ENCODE measurements at places on chromosomes 3 and 15.

GRCh38 chr3:160577556-160578195 is 12.3 kb upstream of the KPNA4 start:
- no peak for DNase-seq

DNA sequence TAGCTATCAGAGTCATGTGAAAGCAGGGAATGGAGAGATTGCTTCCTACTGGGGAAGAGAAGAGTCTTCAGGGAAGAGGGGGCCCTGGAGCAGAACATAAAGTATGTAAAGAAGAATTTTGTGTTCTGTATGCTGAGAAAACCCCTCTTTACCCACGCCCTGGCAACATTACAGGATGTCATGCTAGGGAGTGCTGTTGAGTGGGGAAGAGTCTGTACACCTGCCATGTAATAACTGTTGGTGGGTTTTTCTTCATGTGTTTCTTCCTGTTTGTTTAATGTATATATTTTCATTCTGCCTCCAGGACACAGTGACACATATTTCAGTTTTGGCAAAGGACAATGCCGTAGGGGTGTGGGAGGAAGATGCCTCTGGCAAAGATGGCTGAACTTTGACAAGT is 122.8 kb upstream of the LPP start:
- no peak for DNase-seq

DNA sequence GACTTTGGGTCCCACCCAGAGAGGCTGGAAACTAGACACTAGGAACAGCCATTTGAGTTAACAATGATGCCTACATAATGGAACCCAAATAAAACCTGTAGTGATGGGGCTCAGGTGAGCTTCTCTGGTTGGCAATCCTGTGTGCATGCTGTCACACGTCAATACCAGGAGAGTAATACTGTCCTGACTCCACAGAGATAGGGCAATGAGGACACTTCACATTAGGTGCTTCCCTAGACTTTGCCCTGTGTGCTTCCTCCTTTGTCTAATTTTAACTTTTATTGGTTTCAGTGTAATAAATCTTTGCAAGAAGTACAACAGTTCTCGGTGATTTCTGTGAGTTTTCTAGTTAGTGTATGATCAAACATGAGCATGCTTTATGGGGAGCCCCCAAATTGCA is 281.8 kb upstream of the ARRDC4 start:
- no peak for DNase-seq

DNA sequence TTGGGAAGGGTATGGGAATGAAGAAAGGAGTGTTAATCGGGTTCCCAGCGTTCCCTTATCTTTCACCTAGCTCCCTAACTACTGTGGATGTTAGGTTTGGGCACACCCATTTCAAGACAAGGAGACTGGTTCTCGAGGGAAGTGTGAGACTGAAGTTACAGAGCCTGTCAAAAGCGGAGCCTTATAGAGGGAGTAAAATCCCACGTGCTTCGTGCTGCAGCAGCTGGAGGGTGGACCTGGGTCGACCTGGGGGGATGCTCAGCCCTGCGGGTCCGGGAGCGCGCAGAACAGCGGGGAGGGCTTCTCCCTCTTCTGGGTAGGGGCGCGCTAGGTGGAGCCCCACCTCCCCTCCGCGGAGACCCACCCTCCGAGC is 314 bp upstream of the TMED3 start:
- no peak for DNase-seq

GRCh38 chr3:33658621-33658990 is 59.4 kb downstream of the CLASP2 start:
- no peak for DNase-seq

GRCh38 chr15:83380682-83381081 is 66.5 kb upstream of the SH3GL3 start:
- peak; percentile 50 for DNase-seq

DNA sequence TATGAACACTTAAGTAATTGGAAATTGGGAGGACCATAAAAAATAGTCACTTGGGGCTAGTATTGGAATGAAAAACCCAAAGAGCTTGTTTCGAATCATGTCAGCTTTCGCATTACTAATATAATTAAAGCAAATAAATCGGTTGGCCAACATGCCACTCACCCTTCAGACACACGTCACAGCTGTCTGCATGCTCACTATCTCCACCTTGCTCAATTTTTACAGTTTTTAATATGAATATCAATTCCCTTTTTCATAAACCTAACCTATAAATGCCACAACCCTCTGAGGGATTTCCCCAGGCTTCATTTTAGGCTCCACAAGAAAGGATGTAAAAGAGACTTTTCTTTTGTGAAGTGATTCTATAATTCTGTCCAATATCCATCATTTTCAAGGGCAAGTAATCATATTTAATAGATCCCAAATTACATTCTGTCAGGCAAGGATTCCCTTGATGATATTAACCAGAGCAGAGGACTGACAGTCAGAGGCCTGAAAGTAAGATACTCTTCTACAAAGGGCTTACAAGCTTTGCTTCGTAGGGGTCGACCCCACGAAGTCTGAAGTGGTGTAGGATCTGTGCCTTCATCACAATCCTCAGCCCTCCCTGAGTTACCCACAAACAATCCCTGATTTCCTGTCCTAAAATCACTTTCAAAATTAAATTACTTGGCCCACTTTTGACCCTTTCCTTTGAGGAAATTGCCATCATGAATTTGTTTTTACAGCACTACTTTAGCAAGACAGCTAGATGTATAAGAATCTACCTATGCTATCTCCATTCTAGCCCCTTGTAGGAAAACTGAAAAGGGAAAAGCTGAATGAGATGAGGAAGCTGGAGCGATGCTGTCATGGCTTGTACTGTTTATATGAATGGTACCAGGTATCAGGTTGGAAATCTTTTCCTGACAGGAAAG is 44.5 kb downstream of the NANOGP8 start:
- DNase-seq = peak; percentile 17

DNA sequence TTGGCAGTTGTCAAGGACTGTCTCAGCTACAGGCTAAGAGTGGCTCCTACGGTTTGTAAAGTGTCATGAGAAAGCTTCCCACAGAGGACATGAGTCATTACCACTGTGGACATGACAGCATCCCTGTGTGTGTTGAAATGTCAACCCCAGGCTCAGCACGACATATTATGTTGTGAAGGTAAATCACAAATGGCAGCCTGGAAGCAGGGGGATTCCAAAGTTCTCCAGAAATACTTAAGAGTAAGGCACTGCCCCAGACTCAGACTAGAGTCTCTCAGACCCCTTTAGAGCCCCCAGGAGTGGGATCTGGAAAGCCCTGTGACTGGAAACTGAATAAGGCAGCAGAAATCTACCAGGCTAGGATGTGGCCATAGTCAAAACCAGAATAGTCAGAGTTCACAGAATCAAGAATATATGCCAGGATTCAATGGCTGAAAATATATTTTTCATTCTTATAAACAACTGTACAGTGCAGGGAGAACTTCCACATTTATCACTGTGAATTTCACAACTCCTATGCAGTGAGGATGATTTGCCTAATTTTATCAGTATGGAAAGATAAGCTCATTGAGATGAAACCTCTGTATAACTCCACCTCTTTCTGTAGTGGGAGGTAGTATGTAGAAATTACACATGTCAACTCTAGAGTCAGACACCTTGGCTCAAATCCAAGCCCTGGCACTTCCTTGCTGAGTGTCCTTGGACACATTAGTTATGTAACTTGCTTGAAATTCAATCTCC is 237.1 kb upstream of the CFAP20DC start:
- DNase-seq = peak; percentile 79

- no peak for DNase-seq
Measured at GRCh38 chr3:51702156-51702555, 4.7 kb upstream of the GRM2 start.

- no peak for DNase-seq
Measured at GRCh38 chr3:127158614-127159229, 34.2 kb upstream of the PRR23E start.
